A549 treated with CpdA at 1 μM for 4 hours (cell line): ENCODE measurements at places on chromosomes 2 and 18. TPM values are rescaled to one million over a fixed set of nuclear protein-coding genes. Genes with fewer than 3 reads are reported as not detected.

Gene DSC2
- total RNA-seq: 0.98 to 1.5 TPM (median 1.2 TPM) in 5 replicates

Gene LOXL3
- 0.32 to 0.65 TPM (median 0.45 TPM) in 5 replicates for total RNA-seq

Gene TUBA3D
- total RNA-seq: not detected in 5 replicates

Gene STPG4
- total RNA-seq: 0.12 TPM in 1 of 5 replicates, not detected in the others

Gene TLX2
- 0.12 to 0.54 TPM (median 0.29 TPM) in 5 replicates for total RNA-seq

Gene SERPINB13
- not detected in 5 replicates for total RNA-seq

Gene TFCP2L1
- 0.68 to 0.98 TPM (median 0.80 TPM) in 5 replicates for total RNA-seq

Gene POTEJ
- total RNA-seq: not detected in 5 replicates

Gene GAL3ST2
- total RNA-seq: 0.24 to 0.44 TPM (median 0.34 TPM) in 4 of 5 replicates, not detected in the other

Gene B3GNT7
- 1.4 to 1.8 TPM (median 1.6 TPM) in 5 replicates for total RNA-seq

Gene DSG1
- total RNA-seq: not detected in 5 replicates

Gene B3GNT2
- total RNA-seq: 21.1 to 29.9 TPM (median 25.3 TPM) in 5 replicates

Gene ERICH2
- not detected in 5 replicates for total RNA-seq

Gene SCN3A
- 0.02 to 0.04 TPM (median 0.02 TPM) in 3 of 5 replicates, not detected in the others for total RNA-seq

Gene GRB14
- total RNA-seq: 4.3 to 6.9 TPM (median 5.8 TPM) in 5 replicates

Gene IL1RN
- 0.26 to 0.59 TPM (median 0.42 TPM) in 5 replicates for total RNA-seq

Gene RGPD4
- 0.06 to 0.07 TPM (median 0.06 TPM) in 4 of 5 replicates, not detected in the other for total RNA-seq

Gene ANKRD30B
- total RNA-seq: 0.01 TPM in 1 of 5 replicates, not detected in the others

Gene OR6B2
- total RNA-seq: not detected in 5 replicates

Gene GPR35
- total RNA-seq: 0.40 to 1.3 TPM (median 0.93 TPM) in 5 replicates

Gene ARHGAP15
- total RNA-seq: not detected in 5 replicates

Gene CNGA3
- total RNA-seq: not detected in 5 replicates

Gene LAMA3
- 31.7 to 41.0 TPM (median 39.0 TPM) in 5 replicates for total RNA-seq

Gene SLC4A3
- total RNA-seq: 2.4 to 4.0 TPM (median 2.9 TPM) in 5 replicates

Gene SERPINB4
- 0.16 to 0.26 TPM (median 0.20 TPM) in 5 replicates for total RNA-seq

Gene SCG2
- 0.86 to 1.4 TPM (median 1.2 TPM) in 5 replicates for total RNA-seq

Gene UGT1A3
- total RNA-seq: 0.08 to 0.23 TPM (median 0.13 TPM) in 3 of 5 replicates, not detected in the others
